AG08396 (cell line): ENCODE measurements at places on chromosomes 6 and 20.

GRCh38 chr6:69732045-69732444 lies 64.8 kb downstream of the LMBRD1 start:
- no peak for DNase-seq

DNA sequence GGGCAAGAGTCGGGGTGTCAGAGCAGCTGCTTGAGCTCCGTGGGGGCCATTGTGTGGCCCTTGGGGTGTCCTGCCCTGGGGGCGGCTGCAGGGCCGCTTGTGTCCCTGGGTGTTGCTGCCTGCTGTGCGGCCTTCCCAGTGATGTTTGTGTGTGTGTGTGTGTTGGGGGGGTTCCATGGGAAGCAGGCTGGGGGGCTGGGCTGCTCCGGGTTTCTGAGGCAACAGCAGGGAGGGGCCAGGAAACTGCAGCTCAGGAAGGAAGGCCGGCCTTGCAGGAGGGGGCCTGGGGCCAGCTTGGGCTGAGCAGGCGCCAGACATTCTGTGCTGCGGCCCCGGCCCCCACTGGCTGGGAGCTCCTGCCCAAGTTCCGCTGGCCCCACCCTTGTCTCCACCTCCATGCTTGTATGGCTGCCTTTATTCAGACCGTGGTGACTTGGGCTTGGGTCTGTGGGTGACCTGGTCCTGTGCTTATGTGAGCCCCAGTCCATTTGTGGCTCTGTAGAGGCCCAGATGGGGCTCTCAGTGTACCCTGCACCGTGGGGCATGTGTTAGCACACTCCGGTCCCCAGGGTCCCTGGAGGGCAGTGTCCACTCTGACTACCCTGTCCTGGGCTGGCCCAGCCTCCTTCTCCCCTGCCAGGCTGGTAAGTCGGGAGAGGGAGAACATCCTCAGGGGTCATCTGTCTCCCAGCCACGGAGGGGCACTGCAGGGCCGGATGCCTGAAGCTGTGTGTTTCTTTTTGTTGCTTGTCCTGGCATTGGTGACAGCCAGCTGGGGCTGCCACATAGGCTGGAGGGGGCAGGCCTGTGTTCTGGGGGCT lies 4.6 kb upstream of the SOX18 start:
- DNase-seq = no peak

- no peak for DNase-seq
These were observed 121.6 kb upstream of the LGSN start for GRCh38 chr6:63441266-63441956.

- DNase-seq = no peak
These were observed 3.7 kb downstream of the KCNK17 start for GRCh38 chr6:39310542-39310941.
